Left hindlimb (tissue), 1 donor: ENCODE measurements at places on chromosomes 7 and 10.

DNA sequence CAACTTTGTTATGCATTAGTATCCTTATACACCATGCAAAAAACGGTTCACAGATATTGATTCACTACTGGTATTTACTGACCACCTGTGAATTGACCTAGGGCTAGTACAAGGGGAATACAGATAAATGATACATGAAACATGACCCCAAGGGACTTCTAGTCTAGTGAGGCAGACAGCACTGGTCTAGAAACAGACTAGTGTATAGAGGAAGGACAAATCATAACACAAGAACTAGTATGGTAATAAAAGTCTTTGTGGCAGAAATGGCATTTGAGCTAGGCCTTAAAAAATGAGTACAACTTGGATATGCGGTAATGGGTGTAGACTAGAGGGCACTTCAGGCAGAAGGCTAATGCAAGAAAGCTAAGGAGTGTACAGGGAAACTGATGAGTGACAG, 86.6 kb downstream of the SLC25A13 start:
- no peak for DNase-seq

GRCh38 chr10:21626457-21627161, 92.6 kb downstream of the MLLT10 start:
- no peak for DNase-seq

DNA sequence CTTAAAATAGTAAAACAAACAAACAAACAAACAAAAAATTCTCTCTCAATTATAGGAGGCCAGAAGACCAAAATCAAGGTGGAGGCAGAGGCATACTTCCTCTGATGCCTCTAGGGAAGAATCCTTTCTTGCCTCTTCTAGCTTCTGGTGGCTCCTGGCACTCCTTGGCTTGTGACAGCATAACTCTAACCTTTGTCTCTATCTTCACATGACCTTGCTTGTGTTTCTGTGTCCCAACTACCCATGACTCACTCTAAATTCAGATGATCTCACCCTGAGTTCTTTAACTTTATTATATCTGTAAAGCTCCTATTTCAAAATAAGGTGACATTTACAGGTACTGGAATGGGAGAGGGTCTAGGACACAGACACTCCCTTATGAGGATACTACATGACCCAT, 88.3 kb upstream of the ANTXRL start:
- no peak for DNase-seq

DNA sequence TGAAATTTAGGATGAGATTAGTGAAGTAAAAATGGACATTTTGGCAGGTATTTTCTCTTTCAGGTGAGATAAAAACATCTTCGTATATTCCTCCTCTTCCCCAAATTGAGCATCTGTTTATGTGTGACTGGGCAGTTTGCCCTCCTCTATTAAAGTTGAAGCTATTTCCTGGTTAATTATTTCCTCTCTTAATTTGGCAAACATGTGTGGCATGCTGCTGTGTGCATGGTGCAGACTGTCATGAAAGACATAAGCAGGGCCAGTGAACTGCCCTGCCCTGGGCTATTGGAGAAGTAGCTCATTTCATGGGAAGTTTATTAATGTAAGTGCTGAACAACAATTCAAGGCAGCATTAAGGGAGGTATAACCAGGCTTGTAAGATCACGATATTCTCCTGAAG, 52.6 kb downstream of the EVX1 start:
- no peak for DNase-seq

GRCh38 chr10:100972904-100973535, 3.7 kb downstream of the SEMA4G start:
- DNase-seq: no peak

GRCh38 chr7:112162784-112163506, 43.3 kb downstream of the DOCK4 start:
- no peak for DNase-seq

- DNase-seq: no peak
Measured at GRCh38 chr7:41867639-41868280, 164.9 kb upstream of the INHBA start.

- DNase-seq: peak; percentile 47
Measured at GRCh38 chr10:117552156-117552631, 9.6 kb downstream of the EMX2 start.

DNA sequence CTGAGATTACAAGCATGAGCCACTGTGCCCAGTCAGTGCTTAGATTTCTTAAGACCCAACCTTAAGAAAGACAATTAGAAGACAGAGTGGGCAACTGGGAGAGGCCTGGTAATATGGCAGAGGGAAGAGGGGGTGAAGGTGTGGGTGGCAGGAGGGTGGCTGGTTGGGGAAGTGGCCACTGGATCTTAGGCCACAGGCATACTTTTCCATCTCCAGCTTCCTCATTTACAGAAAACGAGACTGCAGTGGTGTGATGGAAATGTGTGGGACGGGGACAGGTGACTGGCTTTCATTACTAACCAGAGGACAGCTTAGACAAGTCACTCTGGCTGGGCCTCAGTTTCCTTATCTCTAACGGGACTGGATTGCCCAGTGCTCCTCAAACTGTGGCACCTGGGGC, 1.0 kb upstream of the FFAR4 start:
- no peak for DNase-seq

- peak; percentile 60 for DNase-seq
Measured at GRCh38 chr7:23468526-23469149, 1.7 kb downstream of the IGF2BP3 start.
